ENCODE measurements at places on chromosomes 11 and 22. TPM values are rescaled to one million over a fixed set of nuclear protein-coding genes. Genes with fewer than 3 reads are reported as not detected.

The LIF gene
- 0.90 TPM for polyA plus RNA-seq

GRCh38 chr11:420911-421321 is 6.1 kb upstream of the SIGIRR start:
- no peak for DNase-seq

GRCh38 chr11:94665116-94665659 is 98.0 kb downstream of the PIWIL4 start:
- DNase-seq, result no peak

DNA sequence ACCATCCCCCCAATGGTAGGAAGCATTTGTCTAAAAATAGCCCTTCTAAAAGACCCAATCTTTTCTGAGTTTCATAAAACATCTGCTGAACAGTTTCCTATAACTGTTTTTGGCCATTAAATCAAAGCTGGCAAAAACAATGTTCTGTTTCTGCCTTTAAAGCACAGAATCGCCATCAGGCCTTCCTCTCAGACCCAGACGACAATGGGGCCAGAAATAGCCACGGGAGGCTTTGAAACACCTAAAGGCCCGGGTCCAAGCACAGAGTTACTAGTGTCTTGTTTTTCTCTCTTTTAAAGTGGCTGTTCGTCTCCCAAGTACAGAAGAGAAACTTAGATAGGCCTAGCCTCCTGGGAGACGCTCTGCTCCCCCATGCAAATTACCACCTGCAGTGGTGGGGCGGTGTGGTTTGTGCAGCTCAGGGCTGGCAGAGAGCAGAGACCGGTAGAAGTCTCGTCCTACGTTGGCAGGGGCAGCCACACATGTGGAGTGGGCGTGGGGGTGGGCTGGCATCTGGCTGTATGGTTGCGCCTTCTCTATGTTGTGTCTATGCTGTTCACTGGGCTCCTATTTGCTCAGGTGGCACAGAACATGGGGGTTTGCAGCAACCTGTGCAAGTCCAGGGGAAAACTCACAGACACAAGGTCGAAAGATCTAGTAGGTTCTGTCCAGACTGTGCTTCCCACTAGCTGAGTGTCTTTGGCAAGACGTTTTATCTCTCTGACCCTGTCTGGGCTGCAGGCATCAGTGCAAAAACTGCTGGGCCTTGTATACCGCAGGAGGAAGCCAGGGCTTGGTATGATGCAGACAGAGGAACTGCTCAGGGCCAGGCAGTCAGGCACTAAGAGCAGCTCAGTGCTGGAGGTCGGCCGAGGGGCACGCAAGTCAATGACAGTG is 23.6 kb upstream of the ETS1 start:
- no peak for DNase-seq

DNA sequence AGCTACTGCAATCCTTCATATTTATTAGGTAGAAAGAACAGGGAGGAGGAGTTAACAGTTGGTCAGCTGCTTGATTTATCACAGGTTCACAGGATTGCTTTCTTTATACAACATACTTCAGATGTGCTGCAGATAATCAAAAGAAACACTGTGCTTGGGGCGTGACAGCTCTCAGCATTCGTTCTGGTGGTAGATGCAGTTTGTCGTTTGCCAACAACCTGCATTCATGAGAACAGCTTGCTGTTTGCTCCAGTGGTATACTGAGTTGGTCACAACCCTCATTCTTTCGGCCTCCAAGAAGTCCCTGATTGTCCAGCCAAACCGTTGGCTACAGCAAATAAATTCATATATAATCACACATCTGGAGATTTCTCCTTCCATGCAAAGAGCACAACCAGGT is 120.5 kb downstream of the ZNF280B start:
- DNase-seq, result no peak

- DNase-seq, result no peak
These were observed 1.6 kb upstream of the MCAM start for GRCh38 chr11:119318240-119319135.

Measured in hindlimb muscle (tissue), 1 donor.